ENCODE measurements at places on chromosomes 11 and 22.

- DNase-seq, result no peak
Measured at GRCh38 chr11:50174189-50174588, 141.5 kb downstream of the OR4C45 start.

- DNase-seq, result no peak
Measured at GRCh38 chr11:1353383-1354124, 36.2 kb upstream of the BRSK2 start.

DNA sequence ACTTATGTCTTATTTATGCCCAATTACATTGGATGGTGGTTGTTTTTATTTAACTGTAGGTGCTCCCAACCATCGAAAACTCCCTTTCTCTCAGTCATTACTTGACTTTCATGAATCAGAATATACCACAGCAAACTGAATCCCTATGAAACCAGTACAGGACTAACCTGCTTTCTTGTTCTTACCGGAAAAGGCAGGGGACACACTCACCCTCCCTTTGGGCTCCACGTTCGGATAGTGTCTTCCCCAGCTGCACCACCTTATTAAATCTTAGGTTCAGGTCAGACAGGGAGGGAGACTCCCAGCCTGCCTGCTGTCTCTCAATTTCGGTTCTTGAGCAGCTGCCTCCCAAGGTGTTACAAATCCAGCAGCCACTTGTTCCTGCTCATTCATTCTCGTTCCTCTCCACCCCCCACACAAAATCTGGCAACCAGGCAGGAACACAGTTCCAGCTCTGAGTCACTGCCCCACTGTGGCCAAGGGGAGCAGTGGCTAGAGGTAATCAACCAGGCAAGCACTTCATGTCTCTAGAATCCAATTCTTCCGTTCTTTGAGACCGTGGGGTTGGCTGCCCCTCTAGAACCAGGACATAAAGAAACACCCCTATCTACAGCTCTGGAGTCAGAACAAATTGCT is 133.0 kb downstream of the PLEKHA7 start:
- no peak for DNase-seq

GRCh38 chr22:47114813-47115517 is 352.5 kb downstream of the TBC1D22A start:
- no peak for DNase-seq

DNA sequence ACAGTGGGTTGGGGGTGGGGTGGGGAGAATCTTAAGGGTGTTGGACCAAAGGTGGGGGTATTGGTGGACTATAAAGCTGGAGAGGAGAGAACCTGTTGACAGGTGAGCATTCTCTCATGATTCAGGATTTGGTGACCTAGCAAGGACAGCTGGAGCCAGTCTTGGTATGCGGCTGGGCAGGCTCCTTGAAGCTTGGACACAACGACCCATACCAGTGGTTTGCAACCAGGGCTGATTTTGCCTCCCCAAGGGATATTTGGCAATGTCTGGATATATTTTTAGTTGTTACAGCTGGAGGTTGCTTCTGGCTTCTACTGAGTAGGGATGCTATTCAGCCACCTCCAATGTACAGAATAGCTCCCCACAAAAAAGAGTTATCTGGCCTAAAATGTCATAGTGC is 5.6 kb downstream of the EXT2 start:
- no peak for DNase-seq

- no peak for DNase-seq
Measured at GRCh38 chr11:94171693-94172440, 43.2 kb downstream of the PANX1 start.

GRCh38 chr11:118437208-118438125 is 1.2 kb downstream of the KMT2A start:
- DNase-seq, result no peak

DNA sequence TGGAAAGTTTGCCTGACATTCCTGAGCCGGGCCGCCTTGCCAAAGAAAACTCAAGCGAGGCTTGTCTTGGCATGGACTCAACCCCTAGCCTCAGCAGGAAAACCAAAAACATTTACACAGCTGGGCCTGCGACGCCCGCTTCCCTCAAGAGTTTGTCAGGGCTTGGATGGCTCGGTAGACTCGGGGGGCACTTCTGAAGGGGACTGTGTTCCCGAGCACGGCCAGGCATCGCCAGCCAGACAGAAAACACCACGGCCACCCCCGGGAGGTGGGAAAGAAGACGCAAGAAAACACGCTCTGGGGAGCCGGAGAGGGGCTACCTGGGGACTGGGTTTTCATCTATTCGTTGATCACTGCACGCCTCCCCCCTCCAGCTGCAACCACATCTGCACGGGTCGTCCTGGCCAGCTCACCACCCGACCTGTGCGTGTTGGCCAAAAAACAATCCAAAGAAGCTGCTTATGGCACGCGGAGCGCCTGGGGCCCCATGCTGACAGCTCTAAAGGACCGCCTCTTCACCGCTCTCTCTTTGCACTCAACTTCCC is 380.7 kb downstream of the MN1 start:
- DNase-seq, result no peak

- no peak for DNase-seq
Measured at GRCh38 chr22:48071828-48072227, 1309.4 kb downstream of the TBC1D22A start.

DNA sequence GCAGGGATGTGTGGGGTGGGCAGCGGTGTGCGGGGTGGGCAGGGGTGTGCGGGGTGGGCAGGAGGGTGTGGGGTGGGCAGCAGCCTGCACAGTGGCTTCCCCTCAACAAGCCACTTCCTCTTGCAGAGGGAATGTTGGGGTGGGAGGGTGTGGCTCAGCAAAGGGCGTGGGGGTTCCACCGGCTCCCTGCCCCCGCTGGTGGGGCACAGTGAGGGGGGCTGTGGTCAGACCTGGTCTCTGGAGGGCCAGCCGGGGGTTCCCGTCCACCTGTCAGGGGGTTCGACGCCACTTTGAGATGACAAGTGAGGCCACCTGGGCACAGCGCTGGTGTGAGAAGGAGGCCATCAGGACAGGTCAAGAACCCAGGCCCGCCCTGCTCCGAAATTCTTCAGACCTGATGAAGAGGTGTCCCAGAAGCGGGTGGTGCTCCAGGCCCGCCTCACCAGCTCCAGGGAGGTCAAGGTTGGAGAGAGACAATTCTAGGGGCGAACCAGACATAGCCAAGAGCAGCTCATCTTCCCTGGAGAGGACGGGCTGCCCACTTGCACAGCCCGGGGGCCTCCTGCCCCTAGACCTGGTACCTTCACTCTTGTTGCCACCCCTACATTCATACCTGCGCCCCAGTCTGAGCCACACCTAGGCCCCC is 1.3 kb downstream of the C11orf21 start:
- DNase-seq, result no peak

DNA sequence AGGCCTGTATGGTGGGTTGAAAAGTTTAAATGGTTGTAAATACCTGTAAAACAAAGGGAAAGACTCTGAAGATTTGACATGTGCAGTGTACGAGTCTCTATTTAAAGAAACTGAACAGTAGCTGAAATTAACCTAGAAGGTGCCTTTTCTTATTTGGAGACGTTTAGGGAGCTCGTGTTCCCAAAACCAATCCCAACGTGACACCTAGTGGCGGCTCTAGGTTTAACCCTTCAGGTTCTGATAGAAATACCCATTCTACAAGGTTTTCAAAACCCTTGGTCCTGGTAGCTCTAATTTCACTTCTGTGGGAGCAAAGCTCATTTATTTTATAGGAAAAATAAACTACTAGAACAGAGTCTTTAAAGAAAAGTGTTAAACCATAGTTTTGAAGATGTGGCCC is 258.3 kb downstream of the LRRC4C start:
- DNase-seq, result no peak

GRCh38 chr11:1513326-1514296 is 27.0 kb upstream of the MOB2 start:
- no peak for DNase-seq

- DNase-seq, result no peak
Measured at GRCh38 chr22:48885271-48885918, 942.3 kb downstream of the BRD1 start.

DNA sequence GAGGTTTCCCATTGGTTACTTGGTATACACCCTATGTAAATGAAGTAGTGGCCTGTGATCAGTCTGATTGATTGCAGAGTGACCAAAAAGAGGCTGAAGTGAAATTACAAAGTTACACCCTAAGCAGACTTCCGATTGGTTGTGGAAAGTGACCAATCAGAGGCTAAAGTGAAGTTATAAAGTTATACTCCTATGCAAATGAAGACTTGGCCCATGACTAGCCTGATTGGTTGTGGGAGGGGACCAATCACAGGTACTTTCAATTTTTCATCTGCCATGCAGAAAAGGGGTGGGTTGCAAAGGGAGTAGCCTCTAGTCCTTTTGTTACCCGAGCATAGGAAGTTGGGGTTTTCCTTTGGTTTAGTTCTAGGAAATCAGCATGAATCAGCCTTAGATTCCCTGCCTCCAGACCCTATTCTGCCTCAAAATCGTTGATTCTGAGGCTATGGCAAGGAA is 18.1 kb upstream of the CSTF3 start:
- no peak for DNase-seq

GRCh38 chr11:44829838-44830237 is 103.1 kb downstream of the TSPAN18 start:
- no peak for DNase-seq

DNA sequence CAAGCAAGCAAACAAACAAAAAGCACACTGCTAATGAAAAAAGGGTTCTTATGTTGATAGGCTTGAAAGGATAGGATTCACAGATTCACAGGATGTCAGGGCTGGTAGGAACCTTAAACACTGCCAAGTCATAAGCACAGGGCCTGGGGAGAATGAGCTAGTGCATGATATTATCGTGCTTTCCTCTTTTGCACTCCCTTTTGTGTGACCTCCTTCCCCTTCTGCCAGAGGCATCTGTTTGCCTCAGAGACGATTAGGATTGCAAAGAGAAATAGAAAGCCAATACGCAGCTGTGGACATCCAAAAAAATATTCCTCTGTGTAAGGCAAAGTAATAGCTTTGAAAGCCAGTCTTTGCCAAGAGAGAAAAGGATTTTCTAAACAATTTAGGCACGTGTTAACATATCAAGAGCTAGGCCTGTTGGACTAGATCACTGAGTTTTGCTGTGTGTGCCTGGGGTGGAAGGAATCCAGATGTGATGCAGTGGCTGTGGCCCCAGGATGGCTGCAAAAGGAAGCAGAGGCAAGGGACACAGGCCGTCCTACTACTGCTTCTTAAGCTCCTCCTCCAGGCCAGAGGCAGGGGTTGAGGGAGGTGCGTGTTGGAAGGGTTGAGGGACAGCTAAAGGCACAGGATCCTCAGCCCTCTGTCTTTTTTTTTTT is 30.6 kb downstream of the MCHR1 start:
- DNase-seq, result no peak

DNA sequence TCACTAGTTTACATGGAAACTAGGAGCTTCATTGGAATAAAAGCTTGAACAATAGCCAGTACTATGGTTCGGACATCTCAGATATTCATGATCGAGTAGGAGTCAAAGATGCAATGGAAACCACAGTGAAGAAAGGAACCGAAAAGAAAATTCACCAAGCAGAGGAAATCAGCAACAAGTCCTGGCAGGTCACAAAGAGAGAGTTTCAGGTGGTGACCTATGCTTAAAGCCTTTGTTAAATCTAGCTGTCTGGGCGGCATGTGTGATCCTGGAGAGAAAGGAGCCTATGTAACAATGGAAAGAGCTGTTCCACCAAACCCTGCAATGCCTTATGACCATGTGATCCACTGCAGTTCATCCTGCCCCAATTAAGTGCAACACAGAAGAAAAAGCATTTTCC is 68.9 kb upstream of the POU2AF2 start:
- no peak for DNase-seq

DNA sequence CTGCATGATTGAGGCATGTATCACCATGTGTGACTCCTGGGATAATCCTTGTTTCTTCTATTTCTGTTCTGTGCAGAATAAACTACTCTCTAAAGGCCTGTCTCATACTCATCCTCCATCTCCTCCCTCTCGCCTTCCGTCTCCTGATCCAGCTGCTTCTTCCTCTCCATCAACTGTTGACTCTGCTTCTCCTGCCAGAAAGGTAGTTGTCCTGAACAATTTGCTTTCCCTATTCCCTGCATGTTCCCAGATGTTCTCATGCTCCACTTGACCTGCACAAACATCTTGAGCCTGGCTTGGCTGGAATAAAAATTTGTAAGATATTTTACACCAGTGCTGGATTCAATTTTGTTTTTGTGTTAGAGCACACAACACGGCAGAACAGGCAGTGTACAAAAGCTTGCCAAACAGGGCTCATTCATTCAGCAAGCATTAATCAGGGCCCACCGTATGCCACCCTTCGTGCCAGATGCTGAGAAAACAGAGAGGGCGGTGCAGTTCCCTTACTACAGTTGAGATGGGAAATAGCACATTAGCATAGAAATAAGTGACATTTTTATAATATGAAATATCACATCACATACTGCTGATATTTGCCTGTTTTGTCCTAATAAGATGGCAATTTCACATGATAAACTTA is 133.3 kb upstream of the PARVA start:
- no peak for DNase-seq

DNA sequence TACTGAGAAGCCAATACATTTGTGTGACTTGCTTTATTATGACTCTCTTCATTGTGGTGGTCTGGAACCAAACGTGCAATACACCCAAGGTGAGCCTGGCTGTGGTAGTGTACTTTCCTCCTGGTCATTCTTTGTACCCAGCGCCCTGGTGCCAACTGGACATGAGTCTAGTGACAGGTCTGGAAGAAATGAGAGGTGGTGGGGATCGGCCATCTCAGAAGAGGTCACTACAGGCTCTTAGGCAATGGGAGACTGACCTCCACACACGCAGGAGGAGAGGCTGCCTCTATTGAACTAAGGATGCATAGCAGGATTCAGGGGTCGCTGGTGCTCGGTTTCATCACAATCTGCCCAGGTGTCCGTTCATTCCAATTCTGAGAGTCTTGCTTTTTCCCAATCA is 56.4 kb upstream of the RTL6 start:
- DNase-seq, result no peak

DNA sequence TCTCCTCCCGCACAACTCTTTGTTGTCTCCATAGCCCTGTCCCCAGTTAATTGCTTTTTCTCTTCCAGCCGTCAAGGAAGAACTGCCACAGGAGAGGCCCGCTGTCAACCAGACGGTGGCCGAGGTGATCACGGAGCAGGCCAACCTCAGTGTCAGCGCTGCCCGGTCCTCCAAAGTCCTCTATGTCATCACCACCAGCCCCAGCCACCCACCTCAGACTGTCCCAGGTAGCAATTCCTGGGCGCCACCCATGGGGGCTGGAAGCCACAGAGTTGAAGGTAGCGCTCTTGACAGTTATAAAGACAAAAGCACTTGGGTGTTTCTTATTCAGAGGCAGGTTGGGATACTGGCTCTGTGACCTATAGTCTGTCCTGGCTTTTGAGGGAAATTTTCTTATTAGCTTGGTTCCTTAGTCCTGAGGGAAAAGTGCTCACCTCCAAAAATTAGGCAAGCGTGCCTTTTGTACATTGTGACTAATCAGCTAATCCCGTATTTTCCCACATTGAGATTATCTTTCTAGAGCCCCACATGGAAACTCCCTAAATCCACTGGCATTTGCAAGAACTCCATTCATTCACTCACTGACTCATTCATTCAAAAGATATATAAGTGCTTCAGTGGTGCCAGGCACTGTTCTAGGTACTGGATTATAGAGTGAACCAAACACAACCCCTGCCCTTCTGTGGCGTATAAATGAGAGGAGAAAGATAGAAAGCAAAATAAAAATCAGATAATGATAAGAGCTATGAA is 65.9 kb downstream of the KREMEN1 start:
- DNase-seq, result no peak

All from activated CD4-positive, CD25-positive, alpha-beta regulatory T cell (primary cell).